ENCODE measurements at places on chromosomes 7 and 10.

DNA sequence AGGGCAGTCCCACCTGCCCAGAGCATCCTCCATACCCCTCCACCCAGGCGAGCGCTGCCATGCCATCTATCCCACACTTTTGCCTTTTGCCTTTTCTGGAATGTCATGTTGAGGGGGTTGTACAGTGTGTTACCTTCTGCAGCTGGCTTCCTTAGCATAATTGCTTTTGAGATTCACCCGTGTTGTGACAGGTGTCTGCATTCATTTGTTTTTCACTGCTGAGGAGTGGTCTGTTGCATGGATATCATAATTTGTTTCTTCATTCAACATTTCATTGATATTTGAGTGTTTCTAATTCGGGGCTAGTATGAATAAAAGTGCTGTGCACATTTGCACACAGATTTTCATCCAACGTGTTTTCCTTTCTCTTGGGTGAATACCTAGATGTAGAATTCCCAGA is 353.9 kb downstream of the PAXIP1 start:
- DNase-seq: no peak

GRCh38 chr10:44035474-44036197 is 349.3 kb downstream of the CXCL12 start:
- no peak for DNase-seq

GRCh38 chr7:128110641-128111364 is 79.6 kb upstream of the LRRC4 start:
- no peak for DNase-seq

DNA sequence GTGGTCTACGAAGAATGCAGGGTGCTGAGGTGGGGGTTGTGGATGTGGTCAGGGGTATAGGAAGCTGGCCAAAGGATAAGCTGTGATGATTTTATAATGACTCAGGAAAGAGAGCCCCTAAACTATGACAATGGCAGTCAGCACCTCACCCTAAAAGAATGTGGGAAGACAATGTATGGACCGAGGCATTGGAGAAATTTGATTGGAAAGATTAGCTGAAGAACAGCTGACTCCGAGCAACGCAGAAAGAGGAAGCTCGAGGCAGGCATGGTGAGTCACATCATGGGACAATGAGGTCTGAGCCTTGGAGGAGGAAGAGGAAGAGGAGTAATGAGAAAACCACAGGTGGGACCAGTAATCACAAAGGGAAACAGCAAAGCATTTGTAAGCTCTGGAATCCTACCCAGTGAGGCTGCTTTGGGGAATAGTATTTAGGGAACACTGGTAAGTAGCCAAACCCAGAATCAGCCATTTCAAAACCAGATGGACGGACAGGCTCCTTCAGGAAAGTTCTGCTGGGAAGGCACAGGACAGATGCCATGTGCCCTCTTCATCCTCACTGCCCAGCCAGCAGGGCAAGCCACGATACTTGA is 295.4 kb downstream of the PRPF18 start:
- DNase-seq: no peak

DNA sequence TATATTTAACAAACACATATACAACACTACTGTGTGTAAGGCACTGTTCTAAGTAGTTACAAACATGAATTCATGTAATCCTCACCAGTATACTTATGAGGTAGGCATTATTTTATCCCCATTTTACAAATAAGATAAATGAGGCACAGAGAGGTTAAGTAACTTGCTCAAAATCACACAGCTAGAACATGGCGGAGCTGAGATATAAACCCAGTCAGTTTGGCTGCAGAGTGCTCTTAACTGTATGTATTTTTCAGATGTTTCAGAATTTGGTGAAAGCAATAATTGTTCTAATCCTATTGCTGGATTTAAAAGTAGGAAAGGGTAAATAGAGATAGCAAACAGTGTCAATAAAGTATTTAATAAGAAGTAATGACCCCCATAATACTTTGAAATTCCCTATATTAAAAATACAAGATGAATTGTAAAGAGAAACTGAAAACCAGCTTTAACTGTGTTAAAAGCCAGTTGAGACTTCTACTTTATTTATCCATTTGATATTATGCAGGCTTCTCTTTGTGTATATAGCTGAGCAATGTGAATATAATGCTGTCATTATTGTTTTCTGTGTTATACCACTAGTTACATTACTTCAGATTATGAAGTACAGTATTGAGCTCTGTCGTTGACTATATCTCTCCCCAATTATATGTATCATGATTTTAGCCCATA is 32.3 kb upstream of the RPA3 start:
- no peak for DNase-seq

All from activated B cell treated with CpG ODN at 0.5 μM for 24 hours (primary cell).